Fibroblast of skin of left quadriceps (primary cell): ENCODE measurements at places on chromosomes 7 and 10.

- no peak for DNase-seq
Observed at GRCh38 chr10:76015245-76015644, 583.8 kb downstream of the LRMDA start.

DNA sequence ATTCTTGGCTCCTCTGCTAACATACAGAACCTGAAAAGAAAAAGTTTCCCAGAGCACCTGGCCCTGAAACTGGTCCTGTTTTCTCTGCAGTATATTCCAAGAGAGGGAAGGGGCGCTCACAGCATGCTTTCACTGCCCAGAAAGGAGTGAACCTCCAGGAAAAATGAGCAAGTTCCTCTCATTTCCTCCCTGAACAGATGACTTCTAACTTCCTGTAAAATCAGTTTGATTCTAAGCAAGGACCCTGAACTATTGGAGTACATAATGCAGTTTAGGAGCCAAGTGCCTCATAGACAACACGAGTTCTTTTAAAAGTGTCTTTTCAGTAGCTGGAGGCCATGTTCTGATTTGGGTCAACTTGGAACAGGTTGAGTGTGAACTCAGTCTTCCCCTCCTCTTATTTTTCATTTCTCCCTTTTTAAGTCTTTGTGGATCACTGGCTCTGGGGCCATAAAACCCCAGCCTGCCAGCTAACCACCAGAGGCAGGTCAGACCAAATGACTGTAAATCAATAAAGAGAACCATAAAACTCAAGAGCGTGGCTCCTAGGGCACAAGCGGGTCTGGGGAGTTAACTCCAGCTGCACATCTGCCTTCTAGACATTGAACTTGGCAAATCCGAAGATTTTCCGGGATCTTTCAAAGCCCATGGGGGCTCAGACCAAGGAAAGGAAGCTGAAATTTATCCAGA is 5.9 kb upstream of the LRRC18 start:
- DNase-seq: no peak

DNA sequence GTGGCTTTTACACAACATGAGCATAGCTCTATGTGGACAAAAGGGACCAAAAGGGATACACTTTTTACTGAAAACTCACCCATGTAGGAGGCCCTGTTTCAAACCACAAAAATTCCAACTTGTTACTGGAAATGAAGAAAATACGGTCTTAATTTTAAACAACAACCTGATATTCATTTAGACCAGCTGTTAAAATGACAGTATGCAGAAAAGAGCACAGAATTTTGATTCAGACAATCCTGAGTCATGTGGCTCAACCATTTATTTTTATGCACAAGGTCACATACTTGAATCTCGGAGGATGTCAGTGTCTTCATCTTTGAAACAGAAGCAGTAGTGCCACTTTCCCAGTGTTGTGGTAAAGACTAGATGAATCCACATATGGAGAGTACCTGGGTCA is 426.5 kb upstream of the NFE2L3 start:
- peak; percentile 54 for DNase-seq

- DNase-seq: no peak
Observed at GRCh38 chr7:102101111-102101551, 185.5 kb upstream of the SH2B2 start.

- DNase-seq: no peak
Observed at GRCh38 chr10:72487521-72487920, 132.8 kb upstream of the DNAJB12 start.

DNA sequence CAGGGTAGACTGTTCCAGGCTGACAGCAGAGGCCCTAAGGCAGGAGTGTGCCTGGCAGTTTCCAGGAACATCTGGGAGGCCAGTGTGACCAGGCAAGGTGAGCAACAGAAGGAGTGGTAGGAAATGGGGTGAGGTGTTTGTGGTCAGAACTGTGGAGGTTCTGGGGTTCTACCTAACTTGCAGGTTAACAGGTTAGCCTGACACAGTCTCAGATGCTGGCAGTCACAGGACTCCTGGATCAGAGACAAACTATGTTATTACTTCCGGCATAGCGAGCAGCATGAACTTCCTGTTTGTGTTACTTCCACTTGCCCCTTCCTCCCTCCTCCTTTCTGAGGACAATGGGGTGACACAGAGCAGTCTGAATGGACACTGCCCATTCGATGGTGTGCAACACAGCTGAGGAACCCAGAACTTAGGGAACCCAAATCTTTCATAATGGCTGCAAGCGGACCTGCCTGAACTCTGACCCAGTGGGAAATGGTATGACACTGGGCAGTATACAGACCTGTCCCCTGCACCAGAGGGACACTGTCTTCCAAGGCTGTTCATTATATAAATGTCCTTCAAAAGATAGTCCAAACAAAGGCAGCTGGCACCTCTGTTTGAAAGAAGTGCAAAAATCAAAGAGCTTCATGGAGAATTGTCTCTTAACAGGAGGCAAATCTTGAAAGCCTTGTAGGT is 3.9 kb upstream of the SAR1A start:
- no peak for DNase-seq

DNA sequence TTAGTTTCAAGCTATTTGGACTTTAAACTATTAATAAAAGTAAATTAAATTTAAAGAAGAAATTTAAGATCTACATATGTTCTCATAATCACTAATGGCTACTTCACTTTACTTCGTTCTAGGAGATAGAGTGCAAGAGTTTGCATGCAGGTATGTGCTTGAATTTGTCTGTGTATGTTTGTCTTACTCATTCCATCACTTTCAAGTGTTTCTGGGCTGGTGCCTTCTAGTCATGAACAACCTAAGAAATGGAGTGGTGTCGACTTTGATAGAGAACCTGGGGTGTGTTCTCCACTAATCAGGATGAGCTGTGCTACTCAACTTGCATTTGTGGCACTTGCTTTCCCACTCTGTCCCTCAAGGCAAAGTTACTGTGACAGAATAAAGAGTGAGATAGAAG is 169.9 kb downstream of the KCND2 start:
- DNase-seq: no peak

DNA sequence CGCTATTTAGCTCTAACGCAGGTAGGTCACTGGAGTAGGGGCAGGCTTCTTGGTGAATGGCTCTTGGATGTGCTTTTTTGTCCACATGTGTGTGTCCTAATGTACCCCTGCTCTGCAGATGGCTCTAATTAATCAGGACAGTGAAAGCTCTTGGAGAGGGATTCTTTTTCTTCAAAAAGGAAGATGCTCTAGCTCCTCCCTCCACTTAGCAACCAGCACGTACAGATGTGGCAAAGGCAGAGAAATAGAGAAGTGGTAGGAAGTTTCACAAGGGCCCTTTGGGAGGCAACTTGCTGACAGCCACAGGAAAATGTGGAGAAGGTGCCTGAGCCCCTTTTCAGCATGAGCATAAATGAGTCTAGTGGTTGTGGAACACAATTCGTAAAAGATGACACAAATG is 221.7 kb downstream of the PLXNA4 start:
- DNase-seq: peak; percentile 47

DNA sequence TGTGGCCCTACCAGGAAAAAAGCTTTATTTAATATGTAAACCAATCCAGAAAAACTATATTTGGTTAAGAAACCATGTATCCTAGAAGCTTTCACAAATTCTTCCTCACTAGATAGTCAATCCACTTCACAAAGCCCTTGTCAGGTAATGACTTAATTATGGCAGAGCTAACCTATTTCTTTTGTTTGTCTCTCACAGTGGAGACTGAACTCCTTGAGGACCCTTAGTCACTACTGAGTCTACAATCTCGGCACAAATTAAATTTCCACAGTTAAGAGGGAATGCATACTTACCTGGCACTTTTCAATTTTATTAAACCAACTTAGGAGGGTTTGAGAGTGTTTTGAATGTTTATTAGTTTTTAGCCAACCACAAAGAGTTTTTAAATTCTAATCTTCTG is 23.0 kb downstream of the WAPL start:
- no peak for DNase-seq

DNA sequence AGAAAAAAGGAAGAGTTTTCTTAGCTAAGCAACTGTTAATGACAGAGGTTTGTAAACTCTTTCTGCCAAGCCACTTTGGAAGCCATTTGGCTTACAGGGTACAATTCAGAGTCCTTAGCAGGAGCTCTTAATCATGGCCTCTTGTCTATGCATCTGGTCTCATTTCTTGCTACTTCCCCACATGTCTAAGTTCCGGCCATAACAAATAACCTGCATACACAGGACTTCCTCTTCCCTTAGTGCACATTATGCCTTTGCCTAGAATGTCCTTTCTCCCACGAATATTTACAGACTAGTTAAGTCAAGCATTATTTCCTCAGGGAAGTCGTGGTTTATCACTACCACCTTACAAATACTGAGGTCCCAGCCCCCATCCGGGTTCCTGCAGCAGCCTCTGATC is 8.6 kb upstream of the UPF2 start:
- DNase-seq: no peak

GRCh38 chr7:56009695-56010094 is 41.5 kb downstream of the PSPH start:
- no peak for DNase-seq

GRCh38 chr7:21497072-21497471 is 45.8 kb upstream of the DNAH11 start:
- DNase-seq: no peak

DNA sequence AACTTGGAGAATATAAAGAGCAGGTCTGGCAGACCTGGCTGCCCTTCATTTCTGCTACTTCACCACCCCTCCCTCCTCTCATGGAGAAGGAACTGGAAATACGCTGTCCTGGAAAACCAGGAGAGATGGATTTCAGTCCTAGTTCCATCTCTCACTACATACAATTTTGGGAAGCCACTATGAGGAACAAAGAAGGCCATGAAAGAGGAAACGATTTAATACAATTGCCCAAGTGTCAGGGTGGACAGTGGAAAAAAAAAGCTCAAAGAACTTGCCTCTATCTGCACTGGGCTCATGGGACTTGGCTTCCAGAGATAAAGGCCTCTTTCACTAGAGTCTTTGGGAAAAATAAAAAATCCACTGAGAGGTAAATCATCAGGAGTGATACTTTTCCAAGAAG is 561.7 kb downstream of the KCNMA1 start:
- no peak for DNase-seq

GRCh38 chr7:44811093-44811492 is 14.6 kb downstream of the PPIA start:
- DNase-seq: no peak

- DNase-seq: no peak
Observed at GRCh38 chr10:129386415-129387257, 80.4 kb upstream of the MGMT start.

DNA sequence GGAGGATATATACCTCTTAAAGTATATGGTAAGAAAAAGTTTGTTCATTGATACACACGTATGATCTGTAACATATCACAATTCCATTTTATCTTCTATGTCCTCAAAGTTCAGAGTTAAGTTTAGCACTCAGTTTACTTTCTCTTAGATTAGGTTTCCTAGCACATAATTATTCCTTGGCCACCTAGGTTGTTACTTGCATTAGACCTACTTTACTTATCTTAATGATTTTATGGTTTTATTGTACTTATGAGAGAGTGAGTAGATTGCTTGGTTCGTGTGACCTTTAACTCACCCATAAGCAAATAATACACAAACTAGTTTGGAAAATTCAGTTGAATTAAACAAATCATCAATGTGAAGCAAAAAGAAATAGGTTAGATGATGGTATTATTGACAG is 33.9 kb upstream of the SP4 start:
- no peak for DNase-seq

- DNase-seq: no peak
Observed at GRCh38 chr10:113765910-113766309, 14.4 kb downstream of the PLEKHS1 start.

DNA sequence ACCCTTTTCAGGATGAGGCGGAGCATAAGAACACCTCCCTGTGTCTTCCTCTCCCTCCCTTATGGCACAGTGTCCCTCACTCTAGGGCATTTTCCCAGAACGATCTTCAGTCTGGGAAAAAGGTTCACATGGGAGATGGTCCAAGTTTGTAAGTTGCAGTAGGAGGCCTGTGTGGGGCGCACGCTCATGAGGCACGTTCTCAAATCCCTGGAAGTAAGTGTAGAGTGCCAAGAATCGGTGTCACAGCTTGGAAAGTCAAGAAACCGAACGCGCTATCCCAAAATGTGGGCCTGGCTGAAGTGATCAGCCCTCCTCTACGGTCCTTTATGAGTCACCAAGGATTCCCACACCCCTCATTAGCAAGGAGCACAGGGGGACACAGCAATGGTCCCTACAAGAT is 23.9 kb upstream of the SMARCD3 start:
- no peak for DNase-seq

GRCh38 chr10:45441239-45442190 is 67.5 kb downstream of the ALOX5 start:
- no peak for DNase-seq

DNA sequence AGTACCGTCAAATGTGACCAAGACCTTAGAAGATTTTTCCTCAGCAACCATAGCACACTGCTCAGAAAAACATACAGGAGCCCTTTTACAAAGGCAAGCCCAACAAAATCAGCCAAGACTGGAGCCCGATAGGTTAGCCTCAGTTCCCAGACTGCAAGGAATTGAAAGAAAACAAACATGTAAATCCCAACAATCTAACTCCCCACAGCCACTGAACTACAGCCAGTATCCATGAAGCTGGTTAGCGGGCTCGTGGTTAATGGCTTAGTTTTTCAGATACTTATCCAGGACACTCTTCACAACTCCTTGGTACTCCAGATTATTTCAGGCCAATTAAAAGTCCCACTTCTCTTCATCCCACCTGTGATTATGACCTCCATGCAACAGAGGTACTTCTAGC is 201.6 kb downstream of the IPMK start:
- DNase-seq: no peak

DNA sequence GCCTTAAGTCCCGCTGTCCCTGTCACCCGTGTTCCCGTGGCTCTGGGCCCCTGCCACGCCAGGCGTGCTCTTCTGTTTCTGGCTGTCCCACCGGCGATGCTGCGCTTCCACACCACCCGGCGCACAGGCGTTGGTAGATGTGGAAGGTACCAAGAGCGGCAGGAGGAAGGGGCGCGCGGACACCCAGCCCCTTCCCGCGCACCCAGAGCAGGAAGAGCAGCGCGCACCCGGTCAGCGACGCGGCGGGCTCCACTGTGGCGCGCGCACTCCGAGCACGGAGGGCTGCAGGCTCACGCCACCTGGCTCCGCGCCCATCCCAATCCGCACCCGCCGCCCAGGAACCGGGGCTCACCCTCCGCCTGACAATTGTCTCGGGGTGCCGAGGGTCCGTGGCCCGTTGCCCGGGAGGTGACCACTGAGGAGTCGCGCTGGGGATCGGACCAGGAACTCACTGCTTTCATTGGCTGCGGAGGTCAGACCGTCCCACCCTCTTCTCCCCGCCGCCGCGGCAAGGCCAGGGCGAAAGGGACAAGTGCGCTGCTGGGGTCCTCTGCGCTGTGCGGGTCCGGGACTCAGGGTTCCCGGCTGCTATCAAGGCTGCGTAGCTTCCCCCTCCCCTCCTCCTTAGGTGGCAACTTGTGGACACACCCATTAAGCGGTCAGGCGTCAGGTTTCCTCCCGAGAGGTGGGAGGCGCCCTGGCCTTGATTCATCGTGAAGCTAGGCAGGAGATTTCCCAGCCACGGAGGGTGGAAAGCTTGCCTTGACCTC is 121.6 kb upstream of the ZNF92 start:
- no peak for DNase-seq

GRCh38 chr7:92788559-92789183 is 47.7 kb downstream of the CDK6 start:
- DNase-seq: no peak
